COLO829 (cell line): ENCODE measurements at places on chromosomes 12 and 14.

DNA sequence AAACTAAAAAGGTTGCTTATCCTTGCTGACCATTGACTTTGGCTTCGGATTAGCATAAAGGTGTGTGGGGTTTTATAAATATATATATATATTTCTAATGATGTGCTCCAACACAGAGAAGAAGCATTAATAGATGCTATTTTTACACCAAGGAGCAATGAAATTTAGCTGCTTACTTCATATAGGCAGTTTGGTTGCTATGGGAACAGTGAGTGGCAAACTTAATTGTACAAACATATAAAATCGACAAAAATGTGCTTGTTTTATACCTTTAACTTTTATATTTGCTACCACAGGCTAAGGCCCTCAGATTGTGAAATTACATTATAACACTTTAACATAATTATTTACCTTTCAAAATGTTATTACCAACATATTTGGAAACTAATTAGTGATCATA, 303.4 kb downstream of the SEC23A start:
- no peak for DNase-seq

GRCh38 chr14:72541546-72541945, 352.4 kb downstream of the DPF3 start:
- no peak for DNase-seq

- no peak for DNase-seq
Observed at GRCh38 chr14:105861985-105862465, 335.6 kb downstream of the TMEM121 start.

- peak; percentile 80 for DNase-seq
Observed at GRCh38 chr12:114662512-114663177, 21.3 kb downstream of the TBX3 start.

DNA sequence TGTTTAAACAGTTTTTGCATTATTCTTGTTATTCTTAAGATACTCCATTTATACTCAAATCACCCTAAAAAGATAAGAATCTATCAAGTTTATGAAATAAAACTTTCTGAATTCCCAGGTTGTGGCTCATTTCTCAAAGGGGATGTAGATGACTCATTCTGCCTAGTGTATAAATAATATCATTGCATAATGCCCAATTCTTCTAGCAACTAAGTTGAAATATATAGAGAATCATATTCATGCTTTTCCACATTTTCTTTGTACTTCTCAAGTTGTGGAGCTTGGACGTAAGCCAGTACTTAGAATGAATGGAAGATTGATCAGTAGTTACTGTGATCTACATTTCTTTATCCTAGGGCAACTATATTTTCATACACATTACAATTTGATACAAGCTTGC, 201.1 kb downstream of the PPFIA2 start:
- DNase-seq, result peak; percentile 10
